Activated naive CD8-positive, alpha-beta T cell treated with anti-CD3 and anti-CD28 coated beads, Interleukin-2, amount 10 ng/mL, durations not matched to agents 7 days and 5 days (primary cell): ENCODE measurements at places on chromosomes 5 and 9.

GRCh38 chr9:121708768-121709488, 57.5 kb downstream of the DAB2IP start:
- H3K4me3 ChIP-seq, result no peak overlapping the region
- peaks cover 15% of the 10 kb centered on the region for H3K27me3 ChIP-seq
- no peak for DNase-seq
- peaks cover 15% of the 10 kb centered on the region for H3K4me1 ChIP-seq
- H3K36me3 ChIP-seq, result no peaks in the 10 kb centered on the region

- H3K4me3 ChIP-seq, result no peak overlapping the region
- H3K27me3 ChIP-seq, result peaks cover 30% of the 10 kb centered on the region
- no peaks in the 10 kb centered on the region for H3K36me3 ChIP-seq
- H3K27ac ChIP-seq, result no peak overlapping the region
Observed at GRCh38 chr9:33620738-33621439, 96.8 kb downstream of the ANKRD18B start.

DNA sequence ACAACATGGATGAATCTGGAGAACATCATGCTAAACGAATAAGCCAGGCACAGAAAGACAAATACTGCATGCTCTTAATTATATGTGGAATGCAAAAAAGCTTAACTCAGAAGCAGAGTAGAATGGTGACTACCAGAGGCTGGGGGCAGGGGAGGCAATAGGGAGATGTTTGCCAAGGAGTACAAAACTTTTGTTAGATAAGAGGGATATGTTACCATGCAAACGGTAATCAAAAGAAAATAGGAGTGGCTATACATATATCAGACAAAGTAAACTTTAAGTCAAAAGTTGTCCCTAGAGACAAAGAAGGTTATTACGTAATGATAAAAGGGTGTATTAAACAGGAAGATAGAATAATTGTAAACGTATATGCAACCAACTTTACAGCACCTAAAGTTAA, 17.8 kb upstream of the BTNL3 start:
- no peak overlapping the region for H3K27ac ChIP-seq
- H3K4me1 ChIP-seq, result peaks cover 4% of the 10 kb centered on the region
- H3K4me3 ChIP-seq, result no peak overlapping the region
- peaks cover 6% of the 10 kb centered on the region for H3K27me3 ChIP-seq
- H3K36me3 ChIP-seq, result no peaks in the 10 kb centered on the region
- DNase-seq, result no peak

GRCh38 chr9:100111235-100111634, 12.2 kb downstream of the INVS start:
- no peaks in the 10 kb centered on the region for H3K27me3 ChIP-seq
- no peaks in the 10 kb centered on the region for H3K4me1 ChIP-seq
- DNase-seq, result no peak

DNA sequence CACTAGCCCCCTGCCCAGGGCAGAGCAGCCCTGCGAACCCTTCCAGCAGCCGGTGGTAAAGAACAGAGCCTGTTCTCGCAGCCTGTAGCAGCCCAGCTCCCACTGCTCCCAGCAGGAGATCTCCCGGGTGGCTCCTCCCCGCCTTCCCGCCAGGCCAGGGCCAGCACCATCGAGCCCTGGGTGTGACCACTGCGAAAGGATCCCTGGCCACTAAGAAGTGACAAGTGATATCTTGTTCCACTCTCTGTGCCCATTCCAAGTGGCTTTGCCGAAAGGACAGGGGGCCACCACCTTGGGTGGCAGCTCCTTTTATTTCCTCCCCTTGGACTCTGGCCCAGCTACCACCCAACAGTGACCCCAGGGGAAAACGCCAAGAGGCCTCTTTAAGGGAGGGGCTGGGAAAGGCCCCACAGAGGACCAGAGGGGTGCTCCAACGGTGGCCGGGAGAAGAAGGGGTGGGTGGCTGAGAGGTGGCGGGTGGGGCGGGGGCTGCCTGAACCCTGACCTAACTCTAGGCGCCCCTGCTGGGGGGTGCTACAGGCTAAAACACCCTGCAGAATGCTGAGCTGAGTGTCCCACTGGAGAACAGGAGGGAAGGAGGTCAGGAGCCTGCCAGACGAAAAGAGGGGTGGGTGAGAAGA, 1.6 kb downstream of the NACC2 start:
- H3K4me1 ChIP-seq, result peaks cover 2% of the 10 kb centered on the region
- peak overlapping the region; percentile 16 for H3K27ac ChIP-seq
- H3K36me3 ChIP-seq, result no peaks in the 10 kb centered on the region
- peak overlapping the region; percentile 82 for H3K4me3 ChIP-seq
- DNase-seq, result no peak

GRCh38 chr5:124745928-124746915, at the start of gene ZNF608:
TSS of gene ZNF608 (minus strand) at chr5:124746639. CDS start at chr5:124744989, 1,650 bp downstream.
- H3K27me3 ChIP-seq, result peaks cover 9% of the 10 kb centered on the region
- H3K36me3 ChIP-seq, result no peaks in the 10 kb centered on the region
- H3K4me3 ChIP-seq, result peak within 1 kb of the TSS; percentile 52
- DNase-seq, result no peak
- peaks cover 17% of the 10 kb centered on the region for H3K4me1 ChIP-seq

DNA sequence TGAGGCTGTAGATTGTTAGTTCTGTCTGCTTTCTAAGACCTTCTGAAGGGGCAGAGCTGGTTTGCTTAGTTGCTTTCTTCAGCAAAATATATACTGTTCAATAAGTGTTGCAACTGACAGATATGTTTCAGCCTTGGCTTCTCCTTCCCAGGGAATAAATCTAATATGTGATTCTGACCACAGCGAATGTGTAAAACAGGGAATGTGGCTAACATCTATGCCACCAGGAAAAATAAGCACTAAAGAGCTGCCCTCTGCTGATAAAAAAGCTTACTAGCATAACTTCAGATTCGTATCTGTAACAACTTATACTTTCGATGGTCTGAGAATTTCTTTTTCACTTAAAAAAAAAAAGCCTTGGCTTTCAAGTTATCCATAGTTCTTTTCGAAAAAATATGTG, 13.0 kb upstream of the OSMR start:
- H3K27me3 ChIP-seq, result peaks cover 13% of the 10 kb centered on the region
- H3K4me1 ChIP-seq, result no peaks in the 10 kb centered on the region
- H3K27ac ChIP-seq, result no peak overlapping the region
- H3K36me3 ChIP-seq, result no peaks in the 10 kb centered on the region
- DNase-seq, result no peak

- H3K4me3 ChIP-seq, result peak overlapping the region; percentile 1
- no peak for DNase-seq
- peaks cover 18% of the 10 kb centered on the region for H3K36me3 ChIP-seq
- peaks cover 50% of the 10 kb centered on the region for H3K4me1 ChIP-seq
Observed at GRCh38 chr5:40676613-40677343, 2.9 kb upstream of the PTGER4 start.

DNA sequence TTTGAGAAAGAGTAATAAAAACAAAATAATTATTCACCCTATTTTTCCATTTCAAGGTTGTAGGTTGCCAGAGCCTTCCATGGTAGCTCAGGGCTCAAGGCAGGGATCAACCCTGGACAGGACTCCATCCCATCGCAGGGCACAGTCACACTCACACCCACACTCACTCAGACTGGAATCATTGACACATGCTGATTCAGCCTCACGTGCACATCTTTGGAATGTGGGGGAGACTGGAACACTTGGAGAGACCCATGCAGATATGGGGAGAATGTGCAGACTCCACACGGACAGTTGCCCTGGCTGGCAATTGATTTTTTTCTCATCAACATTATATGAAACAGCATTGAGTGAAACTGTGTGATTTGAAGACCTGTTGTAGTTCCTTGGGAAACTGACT, 234.1 kb downstream of the ADGRV1 start:
- H3K27ac ChIP-seq, result no peak overlapping the region
- DNase-seq, result no peak
- peaks cover 2% of the 10 kb centered on the region for H3K27me3 ChIP-seq

DNA sequence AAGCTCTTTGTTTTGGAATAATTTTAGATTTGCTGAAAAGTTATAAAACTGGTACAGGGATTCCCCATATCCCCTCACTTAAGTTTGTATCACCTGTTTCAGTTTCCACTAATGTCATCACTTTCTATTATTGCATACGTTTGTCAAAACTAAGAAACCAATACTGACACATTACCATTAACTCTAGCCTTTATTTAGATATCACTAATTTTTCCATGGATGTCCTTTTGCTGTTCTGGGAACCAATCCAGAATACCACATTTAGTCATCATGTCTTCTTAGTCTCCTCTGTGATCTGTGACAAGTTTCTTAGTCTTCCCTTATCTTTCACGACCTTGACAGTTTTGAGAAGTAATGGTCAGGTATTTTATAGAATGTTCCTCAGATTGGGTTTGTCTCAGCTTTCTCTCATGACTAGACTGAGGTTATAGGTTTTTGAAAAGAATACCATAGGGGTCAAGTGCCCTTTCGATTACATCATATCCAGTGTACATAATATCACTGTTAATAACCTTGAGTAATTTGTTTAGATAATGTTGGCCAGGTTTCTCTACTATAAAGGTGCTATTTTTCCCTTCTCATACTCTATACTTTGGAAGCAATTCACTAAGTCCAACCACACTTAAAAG, 51.9 kb upstream of the NMUR2 start:
- H3K36me3 ChIP-seq, result no peaks in the 10 kb centered on the region
- H3K27ac ChIP-seq, result no peak overlapping the region

- no peak for DNase-seq
- H3K4me3 ChIP-seq, result peak overlapping the region; percentile 89
- H3K4me1 ChIP-seq, result peaks cover 31% of the 10 kb centered on the region
- peaks cover 57% of the 10 kb centered on the region for H3K36me3 ChIP-seq
- H3K27ac ChIP-seq, result peak overlapping the region; percentile 96
Observed at GRCh38 chr9:127450243-127450760, 904 bp downstream of the RPL12 start.

- H3K36me3 ChIP-seq, result peaks cover 59% of the 10 kb centered on the region
- H3K27me3 ChIP-seq, result no peaks in the 10 kb centered on the region
- no peak overlapping the region for H3K4me3 ChIP-seq
- peaks cover 63% of the 10 kb centered on the region for H3K4me1 ChIP-seq
- no peak for DNase-seq
Observed at GRCh38 chr9:129852579-129852978, 17.3 kb downstream of the USP20 start.

- DNase-seq, result no peak
- no peaks in the 10 kb centered on the region for H3K4me1 ChIP-seq
- H3K36me3 ChIP-seq, result no peaks in the 10 kb centered on the region
- H3K27me3 ChIP-seq, result no peaks in the 10 kb centered on the region
- no peak overlapping the region for H3K27ac ChIP-seq
- H3K4me3 ChIP-seq, result no peak overlapping the region
Observed at GRCh38 chr5:155451106-155451505, 437.6 kb downstream of the KIF4B start.

GRCh38 chr5:9713959-9714586, 83.9 kb upstream of the TAS2R1 start:
- H3K27ac ChIP-seq, result no peak overlapping the region
- no peaks in the 10 kb centered on the region for H3K27me3 ChIP-seq
- no peak for DNase-seq
- no peaks in the 10 kb centered on the region for H3K4me1 ChIP-seq
- no peak overlapping the region for H3K4me3 ChIP-seq
- H3K36me3 ChIP-seq, result no peaks in the 10 kb centered on the region
